ENCODE measurements at places on chromosomes 7 and 10.

DNA sequence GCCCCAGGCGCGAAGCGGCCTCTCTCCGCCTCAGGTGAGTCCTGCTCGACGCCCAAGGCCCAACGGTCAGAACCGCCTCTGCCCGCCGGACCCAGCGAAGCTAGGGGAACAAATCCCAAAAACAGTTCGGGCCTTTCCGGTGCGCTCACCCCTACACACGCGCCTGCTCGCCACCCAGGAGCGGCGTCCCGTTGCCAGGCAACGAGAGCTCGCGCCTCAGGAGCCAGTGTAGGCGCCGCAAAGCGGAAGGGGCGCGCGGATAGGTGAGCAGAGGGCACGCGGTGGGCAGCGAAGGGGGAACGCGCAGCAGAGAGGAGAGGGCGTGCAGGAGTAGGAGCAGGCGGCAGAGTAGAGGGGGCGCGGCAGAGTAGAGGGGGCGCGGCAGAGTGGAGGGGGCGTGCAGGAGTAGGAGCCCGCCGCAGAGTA is at the start of the genes DYDC1 and DYDC2:
TSS of gene DYDC1 (minus strand) at position 193 of the 426 bp plus-strand sequence. CDS start 4,154 bp downstream, outside the sequence.
TSS of gene DYDC2 (plus strand) at position 219 of the 426 bp plus-strand sequence. CDS start 5,663 bp downstream, outside the sequence.
- DNase-seq, result peak; percentile 25

DNA sequence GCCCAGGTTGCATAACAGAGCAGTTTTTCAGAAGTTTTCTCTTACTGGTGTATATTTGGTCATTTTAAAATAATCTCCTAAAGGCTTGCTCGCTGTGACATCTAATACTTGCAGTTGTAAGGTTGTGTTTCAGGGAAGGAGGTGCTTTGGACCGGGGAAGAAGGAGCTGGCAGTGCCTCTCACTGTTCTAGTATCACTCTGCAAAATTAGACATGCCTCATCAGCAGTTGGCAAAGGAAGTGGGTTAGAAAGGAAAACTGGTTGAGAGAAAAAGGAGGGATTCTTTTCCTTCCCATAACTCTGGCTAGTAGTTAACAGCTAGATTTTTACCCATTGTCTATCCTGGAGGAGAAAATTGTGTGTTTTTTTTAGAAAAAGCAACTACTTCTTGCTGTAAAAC is 34.8 kb downstream of the CUL1 start:
- no peak for DNase-seq

DNA sequence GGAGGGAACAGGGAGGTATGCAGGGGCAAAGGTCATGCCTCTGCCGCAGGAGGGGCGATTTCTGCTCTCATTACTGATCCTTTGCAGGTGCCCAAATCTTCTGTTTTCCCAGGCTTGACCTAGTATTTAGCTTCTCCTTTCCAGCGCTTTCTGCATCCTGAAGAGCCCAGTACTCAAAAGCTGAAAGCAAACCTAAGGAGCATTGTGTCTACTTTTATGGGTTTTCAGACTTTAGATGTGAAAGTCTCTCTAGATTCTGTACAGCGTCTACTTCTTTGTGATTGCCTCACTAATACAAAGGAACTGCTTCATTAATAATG is 560 bp downstream of the GBF1 start:
- DNase-seq, result no peak

- DNase-seq, result no peak
These were observed 234.3 kb upstream of the C7orf33 start for GRCh38 chr7:148356303-148356702.

DNA sequence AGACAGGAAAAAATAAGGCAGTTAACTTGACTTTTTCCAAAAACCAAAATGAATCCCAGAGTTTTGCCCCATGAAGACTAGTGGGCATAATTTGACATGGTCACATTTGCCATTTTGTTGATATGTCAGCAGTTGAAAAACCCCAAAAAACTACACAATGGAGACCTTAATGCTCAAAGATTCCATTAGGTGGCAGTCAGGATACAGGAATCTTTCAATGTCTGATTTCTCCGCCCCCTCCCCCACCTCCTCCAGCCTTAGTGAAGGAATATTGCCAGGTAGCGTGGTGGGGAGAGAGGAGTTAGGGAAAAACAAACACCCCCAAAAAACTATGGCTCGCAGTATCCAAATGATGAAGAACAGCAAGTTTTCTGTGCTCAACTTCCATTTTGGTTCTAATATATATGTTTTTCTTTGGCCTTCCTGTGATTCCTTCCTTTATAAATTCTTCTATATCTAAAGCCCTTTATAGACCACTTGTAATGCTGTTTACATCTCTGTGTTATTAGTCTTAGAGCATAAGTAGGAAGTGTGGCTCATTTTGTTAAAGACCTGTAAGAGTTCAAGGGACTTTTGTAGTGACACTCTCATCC is 6.7 kb upstream of the SMNDC1 start:
- DNase-seq, result no peak

- DNase-seq, result no peak
These were observed 53.2 kb upstream of the SYPL1 start for GRCh38 chr7:106165337-106165736.

DNA sequence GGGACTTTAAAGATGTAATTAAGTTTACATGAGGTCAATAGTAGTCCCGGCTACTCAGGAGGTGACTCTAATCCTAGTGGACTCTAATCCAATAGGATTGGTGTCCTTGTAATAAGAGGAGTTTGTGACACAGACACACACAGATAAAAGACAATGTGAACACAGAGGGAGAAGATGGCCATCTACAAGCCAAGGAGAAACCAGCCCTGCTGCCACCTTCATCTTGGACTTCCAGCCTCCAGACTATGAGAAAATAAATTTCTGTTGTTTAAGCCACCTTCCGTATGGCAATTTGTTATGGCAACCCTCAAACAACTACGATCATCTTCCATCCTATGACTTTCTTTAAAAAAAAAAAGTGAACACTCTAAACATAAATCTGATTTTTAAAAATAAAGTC is 116.3 kb downstream of the ALOX5 start:
- DNase-seq, result no peak

Data from NCI-H1436 treated with DMSO at 0.1 percent for 48 hours (cell line).